ENCODE measurements at places on chromosomes 16 and 17.

GRCh38 chr17:16353317-16354174 is at the start of gene CENPV:
Gene CENPV (minus strand): TSS chr17:16353469. CDS start chr17:16353436, 33 bp downstream.
- peak; percentile 74 for DNase-seq

GRCh38 chr17:31788571-31788946 is 70.5 kb downstream of the COPRS start:
- DNase-seq: no peak

DNA sequence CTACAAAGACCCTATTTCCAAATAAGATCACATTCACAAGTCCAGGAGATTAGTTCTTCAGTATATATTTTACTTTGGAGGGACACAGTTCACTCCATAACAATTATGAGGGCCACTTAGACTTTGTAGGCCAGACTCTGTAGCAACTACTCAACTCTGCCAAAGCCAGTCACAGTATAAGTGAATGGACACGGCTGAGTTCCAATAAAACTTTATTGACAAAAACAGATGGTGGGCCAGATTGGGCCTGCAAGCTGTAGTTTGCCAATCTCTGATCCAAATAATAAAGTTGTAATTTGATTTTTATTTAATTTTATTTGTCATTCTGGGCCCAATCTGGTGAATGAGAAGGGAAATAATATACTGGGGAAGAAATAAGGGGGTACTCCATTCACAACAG is 101.1 kb downstream of the ZNF18 start:
- DNase-seq: no peak

GRCh38 chr16:57185446-57185944 is 344 bp downstream of the PSME3IP1 start:
- no peak for DNase-seq

DNA sequence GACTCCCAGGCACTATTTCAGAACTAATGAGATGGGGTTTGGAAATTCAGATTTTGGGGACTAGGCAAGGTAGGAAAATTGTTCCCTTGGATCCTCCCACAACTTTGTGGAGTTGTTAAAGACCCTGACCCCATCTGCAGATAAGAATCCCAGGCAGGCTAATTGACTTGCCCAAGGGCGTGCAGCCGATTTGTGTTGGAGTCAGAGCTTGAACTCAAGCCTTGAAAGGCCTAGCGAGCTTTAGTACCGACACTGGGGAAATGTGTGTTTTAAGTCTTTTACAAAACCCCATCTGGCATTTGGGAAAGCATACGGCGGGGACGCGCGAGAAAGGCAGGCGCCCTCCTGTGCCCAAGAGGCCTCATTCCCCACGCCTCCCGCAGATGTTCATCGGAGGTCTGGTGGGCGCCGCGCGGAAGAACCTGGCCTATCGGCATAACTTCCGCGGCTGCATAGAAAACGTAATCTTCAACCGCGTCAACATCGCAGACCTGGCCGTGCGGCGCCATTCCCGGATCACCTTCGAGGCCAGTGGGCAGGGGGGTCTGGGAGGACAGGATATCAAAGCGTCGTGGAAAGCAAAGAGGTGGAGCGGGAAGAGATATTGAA is 4.3 kb downstream of the CNTNAP1 start:
- no peak for DNase-seq

- DNase-seq: no peak
Measured at GRCh38 chr17:15482476-15482875, 15.1 kb upstream of the CDRT4 start.

GRCh38 chr17:55513885-55514590 is 2.8 kb upstream of the SMIM36 start:
- peak; percentile 58 for DNase-seq

- no peak for DNase-seq
Measured at GRCh38 chr16:85928401-85928820, 29.4 kb downstream of the IRF8 start.

GRCh38 chr16:75342308-75342811 is 90.9 kb upstream of the BCAR1 start:
- DNase-seq: no peak

DNA sequence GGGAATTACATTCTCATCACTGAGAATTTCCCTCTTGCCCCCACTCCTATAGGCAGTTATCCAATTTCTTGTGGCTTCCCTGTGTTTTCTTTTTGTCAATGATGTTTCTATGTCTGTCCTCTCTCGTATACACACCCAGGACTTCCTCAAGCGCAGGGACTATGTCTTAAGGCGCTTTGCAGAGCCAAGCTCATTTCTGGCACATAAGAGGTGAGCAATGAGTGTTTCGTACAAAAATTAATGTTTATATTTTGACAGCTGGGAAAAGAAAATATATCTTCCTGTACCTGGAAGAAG is 947 bp downstream of the DDX42 start:
- DNase-seq: no peak

GRCh38 chr17:79795795-79796443 is 958 bp downstream of the CBX8 start:
- DNase-seq: no peak

DNA sequence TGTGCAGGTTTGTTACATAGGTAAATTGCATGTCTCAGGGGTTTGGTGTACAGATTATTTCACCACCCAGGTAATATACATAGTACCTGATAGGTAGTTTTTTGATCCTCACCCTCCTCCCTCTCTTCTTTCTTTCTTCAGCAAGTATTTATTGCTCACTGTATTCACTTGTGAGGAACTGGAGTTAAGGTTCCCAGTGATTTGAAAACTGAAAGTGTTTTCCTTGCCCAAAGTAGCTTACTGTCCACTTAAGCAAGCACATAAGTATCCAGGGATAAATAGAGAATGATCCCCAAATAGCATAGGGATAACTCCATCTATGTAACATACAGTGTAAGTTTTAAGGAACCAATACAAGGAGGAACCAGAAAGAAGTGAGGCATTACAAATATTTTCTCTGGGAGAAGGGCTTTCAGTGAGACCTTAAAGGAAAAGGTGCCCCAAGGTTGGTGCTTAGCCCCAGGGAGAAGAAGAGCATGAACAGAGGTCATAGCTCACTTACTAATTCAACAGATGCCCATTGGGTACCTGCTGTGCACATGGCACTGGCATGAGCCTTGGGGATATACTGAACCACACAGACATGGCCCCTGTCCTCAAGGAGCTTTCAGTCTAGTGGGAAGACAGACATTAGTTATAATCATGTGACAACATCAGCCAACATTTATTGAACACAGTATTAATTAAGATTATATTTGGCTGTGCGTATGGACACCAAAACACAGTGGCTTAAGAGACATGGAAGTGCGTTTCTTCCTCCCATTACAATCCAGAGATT is 17.0 kb downstream of the MYL4 start:
- no peak for DNase-seq

- no peak for DNase-seq
Measured at GRCh38 chr17:66533572-66533971, 231.2 kb downstream of the PRKCA start.

- no peak for DNase-seq
Measured at GRCh38 chr17:43062984-43063638, 38.1 kb downstream of the RND2 start.

DNA sequence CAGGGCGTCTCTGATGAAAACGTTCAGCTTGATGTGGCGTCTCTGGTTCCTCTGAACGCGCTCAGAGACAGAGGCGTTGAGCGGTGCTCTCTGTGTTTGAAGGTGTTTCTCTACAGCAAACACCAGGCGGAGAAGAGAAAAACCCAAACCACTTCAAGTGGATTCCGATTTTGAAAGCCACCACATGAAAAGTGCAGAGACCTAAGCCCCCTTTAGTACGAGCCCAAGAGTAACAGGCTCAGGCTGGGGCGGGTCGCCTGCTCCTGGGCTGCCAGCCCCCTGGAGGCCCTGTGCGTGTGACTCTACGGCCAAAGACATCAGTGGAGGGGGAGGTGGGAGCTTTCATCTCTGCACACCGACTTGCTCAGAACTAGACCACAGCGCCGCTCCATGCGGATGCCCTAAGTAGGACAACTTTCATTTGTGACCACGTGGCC is 328.4 kb downstream of the MAF start:
- DNase-seq: peak; percentile 54

DNA sequence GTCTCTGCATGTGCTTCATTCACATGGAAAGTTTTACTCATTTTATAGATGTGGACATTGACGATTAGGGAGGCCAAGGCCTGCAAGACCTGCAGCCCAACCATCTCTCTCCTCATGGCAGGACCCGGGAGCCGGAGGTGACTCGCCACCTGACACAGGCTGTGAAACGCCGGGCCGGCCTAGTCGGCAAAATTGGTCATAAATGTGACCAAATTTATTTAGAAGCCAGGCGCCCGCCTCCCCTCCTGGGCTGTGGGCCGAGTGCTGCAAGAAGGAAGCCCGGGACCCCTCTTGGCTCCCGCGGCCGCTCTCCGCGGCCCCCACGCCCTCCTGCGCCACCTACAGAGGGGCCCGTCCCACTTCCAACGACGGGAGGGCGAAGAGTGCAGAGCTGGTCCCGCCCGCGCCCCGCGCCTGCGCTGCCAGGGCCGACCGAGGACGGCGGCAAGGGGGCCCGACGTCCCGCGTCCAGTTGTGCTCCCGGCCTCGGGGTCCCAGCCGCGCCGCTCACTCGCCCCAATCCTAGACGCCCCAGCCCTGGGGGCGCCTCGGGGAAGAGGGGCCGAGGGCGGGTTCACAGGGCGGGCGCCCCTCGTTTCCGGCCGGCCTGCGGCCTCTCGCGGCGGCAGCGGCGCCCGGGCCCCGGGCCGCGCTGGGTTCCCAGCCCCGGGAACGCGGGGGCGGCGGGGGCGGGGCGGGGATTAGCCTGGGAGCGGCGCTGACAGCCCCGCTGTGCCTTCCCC is 47.5 kb downstream of the WNT3 start:
- DNase-seq: peak; percentile 33

DNA sequence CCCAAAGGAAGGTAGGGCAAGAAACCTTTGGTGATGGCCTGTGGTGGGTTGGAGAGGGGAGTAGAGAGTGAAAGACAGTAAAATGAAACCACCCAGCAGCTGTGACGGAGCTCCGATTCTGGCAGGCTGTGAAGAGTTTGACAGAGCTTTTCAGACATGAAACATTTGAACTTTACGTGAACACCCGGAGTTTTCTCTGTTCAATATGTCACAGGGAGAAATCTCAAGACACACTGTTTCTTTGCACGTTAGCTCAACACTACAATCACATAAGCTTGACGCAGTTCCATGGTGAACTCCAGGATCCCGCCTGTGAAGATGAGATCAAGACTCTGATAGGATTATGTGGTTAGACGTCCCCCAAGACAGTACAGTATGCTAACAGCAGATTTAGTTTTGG is 79.6 kb upstream of the CDH11 start:
- DNase-seq: no peak

- no peak for DNase-seq
Measured at GRCh38 chr16:24535827-24536226, 3.5 kb upstream of the RBBP6 start.

- no peak for DNase-seq
Measured at GRCh38 chr17:44359006-44359405, 4.6 kb downstream of the FAM171A2 start.

DNA sequence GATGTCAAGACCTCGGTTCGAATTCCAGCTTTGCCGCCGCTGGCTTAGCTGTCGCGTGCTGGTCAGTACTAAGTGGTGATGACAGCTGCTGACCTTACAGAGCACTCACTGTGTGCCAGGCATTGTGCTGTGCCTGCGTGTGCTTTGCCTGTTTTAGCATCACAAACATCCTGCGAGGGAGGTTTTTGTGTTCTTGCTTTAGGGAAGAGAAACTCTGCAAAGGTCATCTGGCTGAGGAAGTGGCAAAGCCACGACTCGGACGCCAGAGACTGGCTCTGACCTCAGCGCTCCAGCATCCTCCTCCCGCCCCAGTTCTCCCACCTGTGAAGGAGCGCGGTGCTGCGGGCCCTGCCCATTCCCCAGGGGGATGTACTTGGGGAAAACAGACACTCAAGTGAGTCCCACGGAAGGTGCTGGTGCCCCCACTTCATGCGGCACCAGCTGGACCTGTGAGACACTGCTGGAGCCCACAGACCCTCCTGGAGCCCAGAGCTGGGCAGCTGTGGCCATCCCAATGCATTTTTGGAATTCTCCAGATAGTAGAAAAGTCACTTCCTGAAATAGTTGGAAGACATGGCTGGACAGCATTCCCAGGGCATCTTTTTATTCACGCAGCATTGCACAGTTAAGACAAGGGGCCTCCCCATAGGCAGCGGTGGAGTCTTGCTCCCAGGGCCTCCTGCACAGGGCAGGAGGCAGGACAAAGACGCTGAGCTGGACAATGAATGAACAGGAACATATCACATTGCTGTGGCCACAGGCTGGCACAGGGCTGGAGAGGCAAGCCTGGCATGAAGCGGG is 20.0 kb upstream of the HERPUD1 start:
- DNase-seq: no peak

DNA sequence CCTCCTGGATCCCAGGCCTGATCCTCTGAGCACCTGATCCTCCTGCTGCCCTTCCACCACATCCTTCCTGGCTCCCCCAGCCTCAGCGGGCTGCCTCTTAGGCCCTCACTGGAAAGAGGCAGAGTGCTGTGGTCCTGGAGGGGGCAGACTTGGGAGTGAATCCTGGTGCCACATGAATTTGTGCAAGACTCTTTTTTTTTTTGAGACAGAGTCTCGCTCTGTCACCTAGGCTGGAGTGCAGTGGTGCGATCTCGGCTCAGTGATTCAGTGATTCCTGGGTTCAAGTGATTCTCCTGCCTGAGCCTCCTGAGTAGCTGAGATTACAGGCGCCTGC is 3.1 kb downstream of the GHDC start:
- DNase-seq: no peak

DNA sequence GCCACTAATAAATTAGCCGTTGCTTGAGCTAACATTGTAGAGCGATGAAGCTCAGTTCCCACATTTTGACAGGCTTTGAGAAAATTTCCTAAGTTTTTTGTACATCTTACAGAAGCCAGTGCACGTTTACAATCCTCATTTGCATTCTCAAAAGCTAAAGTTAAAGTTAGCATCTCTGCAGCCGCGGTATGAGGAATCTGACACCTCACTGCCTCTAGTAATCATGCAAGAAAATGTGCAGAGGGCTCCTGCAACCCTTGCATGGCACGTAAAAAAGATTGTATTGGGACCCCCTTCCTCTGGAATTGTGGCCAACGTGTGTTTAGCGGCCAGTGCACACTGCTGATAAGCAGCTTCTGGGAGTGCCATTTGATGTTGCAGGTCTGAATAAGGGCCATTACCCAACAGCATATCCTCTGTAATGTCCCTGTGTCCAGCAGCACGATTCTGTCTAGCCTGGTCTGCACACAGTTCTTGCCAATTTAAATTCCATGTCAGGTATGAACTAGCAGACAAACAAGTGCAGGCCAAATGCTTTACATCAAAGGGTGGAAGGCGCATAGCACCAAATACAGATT is 12.4 kb upstream of the ZNF689 start:
- no peak for DNase-seq

Data from stimulated activated CD4-positive, alpha-beta T cell treated with anti-CD3 and anti-CD28 coated beads, Interleukin-4, amount 100 ng/mL, for 1 hour (primary cell).